Astrocyte of the hippocampus (primary cell): ENCODE measurements at places on chromosomes 7 and 10.

- DNase-seq: peak; percentile 88
Measured at GRCh38 chr10:70575874-70576802, 26.4 kb downstream of the PRF1 start.

DNA sequence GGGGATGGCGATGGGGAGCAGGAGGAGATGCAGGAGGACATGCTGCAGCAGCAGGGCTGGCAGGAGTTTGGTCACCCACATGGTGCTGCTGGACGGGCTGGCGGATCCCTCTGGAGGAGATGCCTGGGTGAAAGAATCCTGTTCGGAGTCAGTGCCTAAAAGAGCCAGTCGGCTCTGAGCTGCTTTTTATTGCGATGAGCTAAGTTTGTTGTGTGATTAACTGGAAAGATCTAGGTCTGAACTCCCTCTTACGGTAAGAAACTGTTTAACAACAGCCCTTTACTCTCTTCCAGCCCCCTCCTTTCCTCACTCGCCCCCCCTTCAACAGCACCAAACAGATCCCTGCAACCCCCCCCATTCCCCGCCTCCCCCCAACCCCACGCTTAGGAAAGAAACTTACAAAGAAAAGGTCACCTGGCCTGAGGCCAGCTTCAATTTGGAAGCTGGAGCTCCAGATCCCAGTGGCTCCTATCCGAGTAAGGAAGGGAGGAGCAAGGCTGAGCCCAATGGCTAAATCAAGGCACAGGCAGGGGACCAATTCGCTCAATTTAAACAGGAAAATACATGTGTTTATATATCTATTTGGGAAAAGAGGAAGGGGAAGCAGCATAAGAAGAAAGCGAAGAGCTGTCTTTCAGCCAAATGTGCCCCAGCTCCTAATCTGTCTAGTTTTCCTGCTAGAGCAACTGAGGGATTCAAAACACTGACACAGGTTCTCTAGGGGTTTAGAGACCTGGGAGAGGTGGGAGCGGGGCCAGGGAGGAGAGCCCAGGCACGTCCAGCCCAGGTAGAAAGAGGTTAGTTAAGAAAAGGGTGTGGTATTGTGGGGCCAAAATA, at the start of gene HGF:
Gene HGF (minus strand): TSS at position 157 of the 837 bp plus-strand sequence. CDS start 76 bp downstream, at position 81.
- DNase-seq: peak; percentile 42

GRCh38 chr7:49852619-49853462, 79.4 kb downstream of the VWC2 start:
- peak; percentile 71 for DNase-seq

GRCh38 chr7:116403265-116403664, 96.3 kb upstream of the CAV2 start:
- DNase-seq: no peak

DNA sequence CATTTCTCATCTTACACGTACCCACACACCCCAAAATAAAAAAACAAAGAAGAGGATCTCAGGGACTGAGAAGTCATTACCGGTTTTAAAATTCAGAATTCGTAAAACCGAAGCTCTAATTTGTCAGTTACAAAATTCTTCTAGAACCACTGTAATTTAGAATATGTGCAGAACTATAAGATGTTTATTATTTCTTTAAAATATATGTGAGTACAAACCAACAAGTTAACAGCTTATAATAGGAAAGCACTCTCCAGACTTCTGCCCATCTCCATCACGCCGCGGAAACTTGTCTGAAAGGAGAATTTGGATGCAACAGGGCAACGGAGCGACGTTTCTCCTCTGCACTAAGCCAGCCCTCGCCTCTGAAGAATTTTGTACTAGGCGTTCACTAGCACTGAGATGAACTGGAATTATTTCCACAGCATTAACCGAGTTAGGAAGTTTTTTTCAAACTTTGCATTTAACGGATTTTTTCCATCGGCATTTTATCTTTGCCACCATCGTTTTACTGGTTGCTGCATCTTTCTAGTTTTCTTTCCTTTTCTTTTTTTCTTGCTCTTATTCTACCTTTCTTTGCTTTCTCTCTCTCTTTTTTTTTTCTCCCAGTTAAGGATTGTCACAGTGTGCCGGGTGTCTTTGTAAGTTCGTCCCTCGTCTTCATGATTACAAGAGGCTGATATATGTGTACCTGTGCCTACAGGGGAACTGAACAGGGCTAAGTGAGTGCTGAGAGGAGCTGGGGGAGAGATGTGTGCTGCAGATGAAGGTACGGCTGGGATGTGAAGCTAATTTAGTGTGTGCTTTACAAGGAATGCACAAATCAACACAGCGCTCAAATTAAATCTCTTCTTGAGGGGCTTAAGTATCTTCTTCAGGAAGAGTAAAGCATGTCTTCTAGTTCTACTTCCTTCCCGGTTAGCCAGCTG, 295.9 kb upstream of the NFE2L3 start:
- peak; percentile 25 for DNase-seq

DNA sequence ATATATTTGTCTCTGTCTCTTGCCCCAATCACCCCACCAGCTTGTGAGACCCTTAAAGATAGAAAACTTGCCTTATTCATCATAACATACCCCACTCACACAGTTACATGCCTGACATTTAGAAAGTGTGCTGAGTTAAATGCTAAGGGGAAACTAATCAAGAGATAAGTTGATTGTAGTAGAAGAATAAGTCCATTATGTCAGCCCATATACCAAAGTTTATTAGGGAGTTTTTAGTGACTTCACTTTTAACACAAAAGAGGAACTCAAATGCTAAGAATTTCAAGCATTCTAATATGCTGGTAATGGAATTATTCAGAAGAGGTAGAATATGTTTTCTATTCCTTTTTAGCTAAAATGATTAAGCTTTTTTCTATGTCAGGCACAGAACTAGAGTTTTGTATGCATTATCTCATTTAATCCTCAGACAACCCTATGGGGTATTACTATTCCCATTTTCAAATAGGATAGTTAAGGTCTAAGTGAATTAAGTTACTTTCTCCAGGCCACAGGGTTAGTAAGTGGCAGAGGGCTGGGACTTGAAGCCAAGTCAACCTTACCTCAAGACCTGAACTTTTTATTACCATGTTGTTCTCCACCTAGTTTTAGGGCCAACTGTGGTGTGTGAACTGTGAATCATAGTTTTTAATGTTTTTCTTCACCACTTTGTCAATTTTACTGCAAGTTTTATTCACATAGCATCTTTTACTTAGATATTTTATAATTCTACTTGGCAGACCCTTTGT, 19.6 kb downstream of the ASAH2 start:
- DNase-seq: no peak

DNA sequence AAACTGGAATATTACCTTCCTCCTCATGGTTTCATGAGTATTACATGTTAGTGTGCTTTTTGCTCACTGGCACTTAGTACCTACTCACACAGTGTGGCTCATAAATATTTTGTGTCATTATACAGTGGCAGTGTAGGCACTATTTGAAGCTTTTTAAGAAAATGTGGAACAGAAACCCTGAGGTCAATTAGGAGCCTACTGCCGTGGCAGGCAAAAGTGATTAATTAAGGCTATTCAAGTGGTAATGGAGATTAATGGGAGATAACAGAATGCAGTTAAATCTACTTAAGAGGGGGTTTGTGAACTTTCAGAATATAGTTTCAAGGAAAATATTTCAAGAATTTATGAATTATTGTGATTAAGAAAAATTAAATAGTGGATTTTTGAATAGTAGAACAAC, 277.6 kb downstream of the HGF start:
- no peak for DNase-seq

DNA sequence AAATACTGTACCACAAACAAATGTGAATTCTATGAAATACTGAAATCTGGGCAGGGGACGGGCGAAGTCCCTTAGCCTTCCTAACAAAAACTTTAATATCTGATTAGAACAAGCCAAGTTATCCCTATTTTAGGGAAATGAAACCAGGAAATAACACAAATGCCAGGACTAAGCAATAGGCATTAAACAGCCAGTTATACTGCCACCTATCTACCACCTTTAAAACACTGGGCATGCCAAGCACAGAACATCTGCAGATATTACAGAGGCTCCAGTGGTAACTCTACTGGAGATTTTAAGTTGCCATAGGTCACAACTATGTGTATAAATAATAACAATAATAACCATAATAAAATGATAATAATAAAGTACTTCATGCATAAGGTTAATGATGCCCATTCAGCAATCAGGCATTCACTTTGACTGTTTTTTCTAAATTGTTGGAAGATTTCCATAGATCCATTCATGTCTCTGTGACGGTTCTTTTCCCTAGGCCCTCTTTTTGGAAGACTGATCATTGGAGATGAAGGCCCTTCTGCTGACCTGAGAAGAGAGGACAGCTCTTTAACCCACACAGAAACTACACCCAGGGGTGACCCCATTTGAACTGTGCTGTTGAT, 195.7 kb downstream of the CACNA2D1 start:
- peak; percentile 22 for DNase-seq

DNA sequence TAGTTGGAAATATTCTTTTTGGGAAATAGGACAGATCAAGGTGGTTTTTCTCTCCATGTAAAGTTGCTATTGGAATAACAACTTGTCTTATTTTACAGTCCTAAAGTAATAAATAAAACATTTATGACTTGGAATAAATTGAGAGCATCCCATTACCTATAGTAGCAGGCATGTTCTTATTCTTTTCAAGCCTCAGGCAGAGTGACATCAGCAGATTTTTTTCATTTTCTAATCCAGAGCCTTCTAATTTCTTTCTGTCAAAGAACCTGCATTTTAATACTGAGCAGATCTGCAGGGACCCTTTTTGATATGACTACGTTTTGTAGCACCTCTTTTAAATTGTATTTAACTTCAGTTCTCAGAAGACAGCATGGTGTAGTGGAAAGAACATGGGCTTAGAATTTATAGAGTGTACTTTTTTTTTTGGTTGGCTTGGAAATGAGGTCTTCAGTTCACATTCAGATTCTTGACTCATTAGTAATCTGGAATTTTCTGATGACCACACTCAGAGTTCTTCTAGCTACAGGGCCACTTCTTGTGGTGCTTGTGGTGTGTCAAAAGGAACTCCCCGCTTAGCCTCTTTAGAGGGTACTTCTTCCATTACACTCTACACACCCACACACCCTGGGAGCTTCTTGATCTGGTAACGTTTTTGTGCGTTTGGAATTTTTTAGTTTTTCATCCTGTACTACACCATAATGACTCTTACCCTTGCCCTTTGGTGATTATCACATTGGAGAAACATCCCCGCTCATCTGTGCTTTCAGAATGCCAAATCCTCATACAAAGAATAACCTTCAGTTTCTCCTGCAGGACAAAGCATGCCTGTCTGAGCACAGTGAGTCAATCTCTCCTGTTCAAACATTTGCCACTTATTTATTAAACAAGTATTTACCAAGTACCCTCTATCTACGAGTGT, 34.6 kb downstream of the AGK start:
- peak; percentile 93 for DNase-seq

DNA sequence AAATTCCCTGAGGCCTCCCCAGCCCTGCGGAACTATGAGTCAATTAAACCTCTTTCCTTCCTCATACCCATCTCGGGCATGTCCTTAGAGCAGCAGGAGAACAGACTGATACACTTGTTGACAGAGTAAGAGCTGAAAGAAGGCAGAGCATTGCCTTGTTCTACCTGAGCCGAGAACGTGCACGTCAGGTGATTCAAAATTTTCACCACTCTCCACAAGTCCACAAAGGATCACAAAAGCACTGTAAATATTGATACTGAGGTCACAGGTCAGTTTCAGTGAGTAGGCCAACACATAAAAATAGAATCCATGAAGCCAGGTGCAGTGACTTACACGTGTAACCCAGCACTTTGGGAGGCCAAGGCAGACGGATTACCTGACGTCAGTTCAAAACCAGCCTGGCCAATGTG, 27.8 kb downstream of the DCLRE1C start:
- no peak for DNase-seq

GRCh38 chr7:3436746-3437145, 135.7 kb downstream of the SDK1 start:
- DNase-seq: peak; percentile 54

DNA sequence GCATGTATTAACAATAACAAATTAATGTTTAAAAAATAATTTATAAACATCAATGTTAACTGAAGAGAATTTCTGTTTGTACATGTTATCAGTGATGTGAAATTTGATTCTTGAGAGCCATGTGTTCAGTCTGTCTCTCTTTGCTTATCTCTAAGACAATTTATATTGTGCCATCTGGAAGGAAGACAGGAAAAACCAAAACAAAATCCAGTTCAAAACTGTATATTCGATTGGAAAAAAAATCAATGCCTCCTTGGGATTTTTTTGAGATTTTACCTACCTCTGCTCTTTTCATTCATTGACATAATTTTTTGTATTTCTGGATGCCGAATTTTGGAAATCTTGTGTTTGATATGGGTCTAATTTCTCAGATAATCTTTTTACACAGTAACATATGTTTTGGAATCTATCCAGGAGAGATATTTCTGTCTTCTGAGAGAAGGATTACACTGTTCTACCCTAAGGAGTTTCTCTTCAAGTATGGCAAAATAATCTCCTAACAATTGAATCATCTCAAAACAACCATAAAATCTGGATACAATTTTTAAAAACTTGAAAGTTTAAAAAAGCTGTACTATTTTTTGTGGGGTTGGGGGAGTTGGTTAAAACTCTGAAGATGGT, 311.9 kb upstream of the GNAI1 start:
- no peak for DNase-seq

DNA sequence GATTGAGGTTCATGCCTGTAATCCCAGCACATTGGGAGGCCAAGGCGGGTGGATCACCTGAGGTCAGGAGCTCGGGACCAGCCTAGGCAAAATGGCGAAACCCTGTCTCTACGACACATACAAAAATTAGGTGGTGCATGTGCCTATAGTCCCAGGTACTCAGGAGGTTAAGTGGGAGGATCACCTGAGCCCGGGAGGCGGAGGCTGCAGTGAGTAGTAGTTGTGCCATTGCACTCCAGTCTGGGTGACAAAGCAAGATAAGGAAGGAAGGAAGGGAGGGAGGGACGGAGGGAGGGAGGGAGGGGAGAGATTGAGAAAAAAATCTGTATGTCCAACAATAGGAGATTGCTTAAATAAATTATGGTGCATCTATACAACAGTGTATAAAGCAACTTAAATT, 13.2 kb downstream of the TLL2 start:
- DNase-seq: no peak

DNA sequence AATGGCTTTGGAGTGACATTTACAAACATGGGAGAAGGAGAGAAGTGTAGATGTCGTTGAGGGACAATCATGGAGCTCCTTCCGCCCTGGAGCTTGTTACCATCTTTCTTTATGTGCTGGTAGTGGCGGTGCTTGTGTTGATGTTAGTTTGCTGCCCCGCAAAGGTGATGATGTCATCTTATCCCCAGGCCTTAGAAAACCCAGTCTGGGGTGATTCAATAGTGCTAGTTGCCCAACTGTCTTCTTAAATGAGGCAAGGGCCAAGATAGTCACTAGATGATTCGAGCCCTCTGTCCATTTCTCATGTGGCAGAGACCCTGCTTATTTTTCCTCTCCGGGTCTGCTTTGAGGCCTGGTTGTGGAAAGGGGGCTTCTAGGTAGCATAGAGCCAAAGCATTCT, 277.4 kb downstream of the CCSER2 start:
- no peak for DNase-seq

GRCh38 chr7:146208492-146208891, 91.9 kb downstream of the CNTNAP2 start:
- no peak for DNase-seq
